NCI-H1694 (cell line): ENCODE measurements at places on chromosomes 1 and 21.

DNA sequence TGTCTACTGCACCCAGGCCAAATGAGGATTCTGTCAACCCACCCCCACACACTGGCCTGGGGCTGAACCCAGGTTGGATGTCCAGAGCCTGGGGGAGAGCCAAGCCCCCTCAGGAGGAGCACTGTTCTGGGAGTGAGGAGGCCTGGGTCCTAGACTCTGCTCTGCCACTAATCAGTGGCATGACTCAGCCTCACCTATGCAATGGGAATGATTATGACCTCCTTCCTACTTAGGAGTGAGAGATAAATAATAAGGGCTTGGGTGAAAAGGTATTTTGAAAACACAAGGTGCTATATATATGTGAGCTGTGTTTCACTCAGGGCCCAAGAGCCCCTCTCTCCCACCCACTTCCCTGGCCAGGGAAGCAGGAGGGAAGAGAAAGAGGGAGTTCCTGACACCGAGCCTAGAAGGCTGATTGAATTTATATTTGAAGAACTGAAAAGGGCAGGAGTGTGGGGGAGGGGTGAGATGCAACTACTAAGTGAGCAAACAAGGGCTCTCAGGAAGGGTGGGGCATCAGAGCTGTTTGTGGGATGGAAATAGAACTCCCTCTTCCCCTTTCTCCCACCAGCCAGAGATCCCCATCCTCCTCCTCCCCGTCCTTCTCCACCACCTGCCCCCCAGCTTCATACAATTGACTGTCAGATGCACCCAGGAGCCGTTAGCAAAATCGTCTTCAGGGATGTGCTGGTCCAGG lies 8.2 kb downstream of the IGSF9 start:
- no peak for DNase-seq

DNA sequence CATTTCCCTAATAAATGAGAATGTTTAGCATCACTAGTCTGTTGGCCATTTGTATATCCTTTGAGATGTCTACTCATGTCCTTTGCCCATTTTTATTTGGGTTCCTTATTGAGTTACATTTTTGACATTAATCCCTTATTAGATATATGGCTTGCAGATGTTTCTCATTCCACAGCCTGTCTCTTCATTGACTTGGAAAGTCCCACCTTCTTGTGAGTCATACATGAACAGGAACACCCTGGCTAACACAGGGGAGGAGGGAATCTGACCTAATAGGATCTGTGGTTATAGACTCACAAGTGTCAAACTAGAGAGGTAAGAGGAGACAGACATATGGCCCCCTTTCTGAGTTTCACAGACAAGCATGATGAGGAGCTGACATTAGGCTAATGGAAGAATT lies 11.5 kb downstream of the ZP4 start:
- no peak for DNase-seq

- DNase-seq = no peak
Observed at GRCh38 chr21:32474179-32475059, 61.9 kb downstream of the EVA1C start.

DNA sequence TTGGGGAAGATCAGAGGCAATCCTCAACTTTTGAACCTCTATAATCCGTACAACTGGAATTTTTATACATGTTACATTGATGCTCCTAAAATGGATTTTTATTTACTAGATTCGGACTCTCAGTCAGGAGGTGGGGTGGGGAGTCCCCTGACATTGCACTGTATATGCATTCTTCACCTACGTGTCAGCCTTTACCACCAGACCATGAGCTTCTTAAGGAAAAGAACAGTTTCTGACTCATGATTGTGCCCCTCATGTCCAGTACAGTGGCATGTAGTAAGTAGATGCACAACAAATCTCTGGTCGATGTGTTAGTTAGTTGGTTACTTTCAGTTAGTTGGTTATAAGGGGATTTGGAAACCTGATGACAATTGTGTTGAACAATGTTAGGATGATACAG lies 15.4 kb downstream of the LPAR3 start:
- no peak for DNase-seq

GRCh38 chr1:119981496-119981895 lies 85.2 kb upstream of the ADAM30 start:
- DNase-seq = no peak

DNA sequence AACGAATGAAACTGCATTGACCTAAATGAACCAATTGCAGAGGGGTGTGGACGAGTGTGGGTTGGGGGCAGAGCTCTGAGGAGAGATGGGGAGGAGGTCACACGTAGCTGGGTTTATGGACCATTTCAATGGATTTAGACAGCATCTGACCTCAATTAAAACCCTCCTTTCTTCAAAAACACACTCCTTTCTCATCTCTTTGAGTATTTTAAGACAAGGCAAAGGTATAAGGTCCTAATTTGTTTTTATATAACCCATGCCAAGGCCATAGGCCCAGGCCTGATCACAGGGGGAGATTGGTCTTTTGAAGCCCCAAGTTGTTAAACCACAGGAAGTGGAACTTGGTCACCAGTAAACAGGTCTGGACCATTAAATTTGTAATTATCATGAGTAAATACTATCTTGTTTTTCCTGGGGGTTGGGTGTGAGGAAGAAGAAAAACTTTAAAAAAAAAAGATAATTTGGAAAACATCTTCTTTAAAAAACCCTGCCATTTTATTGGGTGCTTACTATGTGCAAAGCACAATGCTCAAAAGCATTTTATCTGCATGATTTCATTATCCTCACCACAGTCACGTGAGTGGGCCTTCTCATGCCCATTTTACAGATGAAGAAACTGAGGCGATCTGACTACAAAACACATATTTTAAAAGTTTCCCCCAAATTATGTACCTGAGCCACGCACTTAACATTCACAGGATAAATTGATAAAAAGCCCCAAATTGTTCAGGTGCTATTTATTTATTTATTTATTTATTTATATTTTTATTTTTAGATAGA lies 8.9 kb upstream of the INAVA start:
- no peak for DNase-seq

GRCh38 chr21:38268864-38269575 lies 12.2 kb downstream of the KCNJ15 start:
- DNase-seq = no peak

- DNase-seq = no peak
Observed at GRCh38 chr1:176989023-176989422, 175.5 kb downstream of the ASTN1 start.

GRCh38 chr1:186736971-186737685 lies 56.9 kb upstream of the PTGS2 start:
- no peak for DNase-seq

- no peak for DNase-seq
Observed at GRCh38 chr1:52007215-52008002, 16.9 kb upstream of the RAB3B start.

DNA sequence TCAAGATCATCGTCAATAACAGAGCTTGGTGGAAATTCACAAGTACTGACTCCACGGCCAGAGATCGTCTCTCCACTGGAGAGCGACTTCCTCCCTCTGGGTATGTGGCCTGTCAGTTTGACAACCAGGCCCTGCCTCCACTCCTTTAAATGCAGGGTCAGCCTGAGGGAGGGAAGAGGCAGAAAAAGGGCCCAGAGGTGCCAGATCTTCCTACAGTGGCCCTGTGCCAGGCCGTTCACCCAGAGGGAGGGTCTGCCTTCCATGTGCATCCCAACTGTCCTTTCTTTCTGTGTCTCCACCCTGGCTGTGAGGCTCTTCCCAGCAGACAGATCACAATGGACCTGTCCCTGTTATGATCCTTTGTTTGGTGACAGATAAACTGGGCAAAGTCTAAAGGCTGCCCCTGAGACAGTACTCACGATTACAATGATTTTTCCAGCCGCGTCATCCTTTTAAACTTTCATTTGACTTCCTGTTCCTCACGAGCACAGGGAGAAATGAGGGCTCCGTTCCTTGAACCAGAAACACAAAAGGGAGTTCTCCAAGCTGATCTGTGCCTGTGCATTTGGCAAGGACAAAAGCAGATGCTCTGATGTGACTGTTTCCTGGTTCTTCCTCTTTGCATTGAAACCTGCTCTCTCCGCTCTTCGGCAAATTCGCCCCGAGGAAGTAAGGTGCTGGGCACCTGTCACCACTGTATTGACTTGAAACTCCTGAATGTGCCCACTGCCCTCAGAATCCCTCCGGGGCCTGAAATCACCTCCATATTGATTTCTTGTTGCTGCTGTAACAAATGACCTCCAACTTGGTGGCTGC lies 126.7 kb downstream of the PGBD5 start:
- no peak for DNase-seq

DNA sequence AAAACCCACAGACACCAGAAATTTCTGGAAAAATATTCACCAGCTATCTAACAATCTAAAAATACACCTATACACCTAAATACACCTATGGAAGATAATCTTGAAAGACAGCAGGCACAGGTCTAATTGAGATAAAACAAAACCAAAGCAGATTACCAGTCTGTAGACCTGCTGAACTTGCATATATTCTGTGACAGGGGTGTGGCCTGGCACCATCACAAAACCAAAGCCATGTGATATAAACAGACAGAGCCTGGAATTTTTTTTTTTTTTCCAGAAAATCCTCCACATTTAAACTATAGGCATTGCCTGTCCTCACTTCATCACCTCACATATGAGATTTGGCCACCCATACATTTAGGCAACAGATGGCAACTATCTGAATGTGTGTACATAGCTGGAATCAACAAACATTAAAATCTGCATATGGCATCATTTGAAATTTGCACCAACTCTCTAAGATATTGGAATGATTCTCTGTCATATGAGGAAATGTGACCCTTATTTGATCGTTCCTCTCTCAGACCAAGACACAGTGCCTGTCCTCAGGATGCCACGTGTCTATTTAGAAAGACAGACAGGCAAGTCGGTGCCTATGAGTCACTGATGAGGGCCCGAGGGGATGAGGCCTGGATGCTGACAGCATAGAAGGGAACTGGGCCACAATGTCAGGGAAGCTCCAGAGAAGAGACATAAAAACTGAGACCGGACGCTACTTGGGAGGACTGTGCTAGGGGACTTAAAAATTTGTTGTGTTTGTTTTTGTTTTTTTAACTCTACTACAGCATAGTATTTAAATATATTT lies 32.6 kb downstream of the NMNAT2 start:
- DNase-seq = peak; percentile 86

- no peak for DNase-seq
Observed at GRCh38 chr1:71843012-71843411, 439.3 kb downstream of the NEGR1 start.

- no peak for DNase-seq
Observed at GRCh38 chr1:3137111-3138100, 68.4 kb downstream of the PRDM16 start.

GRCh38 chr21:35377505-35378090 lies 328.5 kb upstream of the RUNX1 start:
- DNase-seq = no peak

DNA sequence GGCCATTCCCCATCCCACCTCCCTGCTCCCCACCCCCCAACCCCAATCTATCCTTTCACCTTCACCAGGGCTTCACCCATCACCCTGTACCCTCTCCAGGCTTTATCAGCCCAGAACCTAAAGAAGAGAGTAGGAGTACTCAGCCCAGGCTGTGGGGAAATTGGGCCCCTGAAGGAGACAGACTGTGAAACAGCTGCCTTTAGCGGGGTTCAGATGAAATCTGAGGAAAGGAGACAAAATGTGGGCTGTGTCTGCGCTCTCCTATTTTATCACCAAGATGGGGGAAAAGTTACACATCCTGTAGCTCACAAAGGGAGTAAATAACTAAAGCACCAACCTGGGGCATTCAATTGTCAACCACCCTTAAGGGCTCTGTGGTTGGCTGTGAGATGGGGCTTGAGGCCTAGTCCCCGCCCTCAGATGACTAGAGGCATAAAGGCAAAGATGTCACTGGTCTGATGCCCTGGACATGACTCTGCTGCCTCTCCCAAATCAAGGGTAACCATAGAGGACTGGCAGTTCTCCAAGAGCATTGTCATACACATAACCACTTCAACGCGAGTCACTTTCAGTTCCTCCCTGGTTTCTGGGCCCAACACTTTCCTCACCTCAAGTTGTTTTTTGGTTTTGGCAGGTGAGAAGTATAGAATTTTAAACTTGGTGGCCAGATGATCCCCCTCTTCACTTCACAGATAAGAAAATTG lies 30.0 kb downstream of the SLC27A3 start:
- no peak for DNase-seq

GRCh38 chr1:101196668-101197067 lies 40.2 kb upstream of the S1PR1 start:
- no peak for DNase-seq
